ENCODE measurements at places on chromosomes 7 and 10. TPM values are rescaled to one million over a fixed set of nuclear protein-coding genes. Genes with fewer than 3 reads are reported as not detected.

GRCh38 chr7:95929710-95930280 is 157.4 kb downstream of the DYNC1I1 start:
- no peak overlapping the region for H3K4me3 ChIP-seq
- no peaks in the 10 kb centered on the region for H3K36me3 ChIP-seq
- H3K4me1 ChIP-seq: no peaks in the 10 kb centered on the region
- no peaks in the 10 kb centered on the region for H3K27me3 ChIP-seq
- H3K27ac ChIP-seq: no peak overlapping the region
- no peak for DNase-seq

DNA sequence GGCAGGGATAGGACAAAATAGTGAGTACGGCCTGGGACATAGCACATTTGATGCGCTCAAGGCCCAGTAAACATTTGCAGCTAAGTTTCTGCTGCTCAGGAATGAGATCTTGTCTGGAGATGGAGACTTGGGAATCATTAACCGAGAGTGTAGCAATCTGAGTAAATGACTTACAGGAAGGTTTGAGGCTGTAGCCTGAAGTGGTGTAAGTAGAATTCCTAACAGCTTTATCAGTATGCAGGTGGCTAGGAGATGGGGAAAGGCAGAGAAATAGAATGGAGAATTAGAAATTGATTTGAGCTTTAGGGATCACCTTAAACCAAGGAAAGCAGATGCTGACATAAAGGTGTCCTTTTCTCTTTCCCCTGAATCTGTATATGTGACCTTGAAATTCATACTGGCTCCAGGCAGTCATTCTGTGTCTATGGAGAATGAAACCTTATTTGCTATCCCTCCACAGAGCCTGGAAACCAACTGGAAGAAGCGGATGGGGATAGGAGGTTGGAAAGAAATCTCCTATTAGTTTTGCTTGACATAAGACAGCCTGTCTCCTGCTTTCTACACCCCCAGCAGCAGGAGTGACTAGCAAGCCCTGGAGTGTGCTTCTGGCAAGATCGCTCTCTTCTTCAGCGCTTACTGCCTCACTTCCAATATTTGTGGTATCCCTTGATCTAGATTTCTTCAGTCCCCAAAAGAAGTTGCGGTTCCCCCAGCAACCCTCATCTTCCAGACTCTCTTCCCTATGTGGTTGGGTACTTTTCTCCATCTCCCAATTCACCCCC is 6.4 kb upstream of the PON2 start:
- no peaks in the 10 kb centered on the region for H3K4me1 ChIP-seq
- no peak for DNase-seq
- H3K27me3 ChIP-seq: no peaks in the 10 kb centered on the region
- H3K27ac ChIP-seq: no peak overlapping the region
- no peak overlapping the region for H3K4me3 ChIP-seq

- DNase-seq: no peak
- no peak overlapping the region for H3K4me3 ChIP-seq
- H3K36me3 ChIP-seq: no peaks in the 10 kb centered on the region
- H3K4me1 ChIP-seq: no peaks in the 10 kb centered on the region
- no peaks in the 10 kb centered on the region for H3K27me3 ChIP-seq
Observed at GRCh38 chr7:83427884-83428283, 221.1 kb downstream of the SEMA3E start.

DNA sequence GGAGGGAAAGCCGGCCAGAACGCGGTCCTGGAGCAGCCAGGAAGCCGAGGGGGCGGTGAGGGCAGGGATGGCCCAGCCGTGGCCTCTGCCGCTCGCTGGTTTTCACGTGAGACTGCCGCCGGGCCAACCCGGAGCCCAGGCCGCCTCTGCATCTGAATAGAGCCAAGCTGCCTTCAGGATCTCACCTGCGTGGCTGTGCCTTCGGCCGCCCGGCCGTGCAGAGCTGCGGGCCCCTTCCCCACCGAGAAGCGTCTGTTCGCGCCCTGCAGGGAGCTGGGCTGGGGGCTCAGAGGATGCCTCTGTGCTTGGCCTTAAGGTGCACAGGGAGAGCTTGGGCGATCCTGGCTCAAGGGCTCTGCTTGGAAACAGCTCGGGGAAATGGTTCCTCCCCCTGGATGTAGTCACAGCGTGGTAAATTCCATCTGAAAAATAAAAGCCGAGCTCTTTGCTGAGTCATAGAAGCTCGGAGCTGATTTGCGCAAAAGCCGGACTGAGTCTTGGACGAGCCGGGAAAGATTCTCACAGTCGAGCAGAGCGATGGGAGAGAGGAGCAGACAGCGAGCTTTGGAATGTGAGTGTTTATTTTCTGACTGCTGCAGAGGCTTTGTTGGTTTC is at the start of gene JAKMIP3:
Gene JAKMIP3 (plus strand): TSS at position 456 of the 615 bp plus-strand sequence. CDS start 38,863 bp downstream, outside the sequence.
- DNase-seq: peak; percentile 23
- peaks cover 3% of the 10 kb centered on the region for H3K4me1 ChIP-seq
- H3K27ac ChIP-seq: no peak within 1 kb of the TSS

GRCh38 chr10:102764470-102765161 is 20.9 kb downstream of the WBP1L start:
- H3K27ac ChIP-seq: no peak overlapping the region
- H3K27me3 ChIP-seq: no peaks in the 10 kb centered on the region
- no peaks in the 10 kb centered on the region for H3K36me3 ChIP-seq

DNA sequence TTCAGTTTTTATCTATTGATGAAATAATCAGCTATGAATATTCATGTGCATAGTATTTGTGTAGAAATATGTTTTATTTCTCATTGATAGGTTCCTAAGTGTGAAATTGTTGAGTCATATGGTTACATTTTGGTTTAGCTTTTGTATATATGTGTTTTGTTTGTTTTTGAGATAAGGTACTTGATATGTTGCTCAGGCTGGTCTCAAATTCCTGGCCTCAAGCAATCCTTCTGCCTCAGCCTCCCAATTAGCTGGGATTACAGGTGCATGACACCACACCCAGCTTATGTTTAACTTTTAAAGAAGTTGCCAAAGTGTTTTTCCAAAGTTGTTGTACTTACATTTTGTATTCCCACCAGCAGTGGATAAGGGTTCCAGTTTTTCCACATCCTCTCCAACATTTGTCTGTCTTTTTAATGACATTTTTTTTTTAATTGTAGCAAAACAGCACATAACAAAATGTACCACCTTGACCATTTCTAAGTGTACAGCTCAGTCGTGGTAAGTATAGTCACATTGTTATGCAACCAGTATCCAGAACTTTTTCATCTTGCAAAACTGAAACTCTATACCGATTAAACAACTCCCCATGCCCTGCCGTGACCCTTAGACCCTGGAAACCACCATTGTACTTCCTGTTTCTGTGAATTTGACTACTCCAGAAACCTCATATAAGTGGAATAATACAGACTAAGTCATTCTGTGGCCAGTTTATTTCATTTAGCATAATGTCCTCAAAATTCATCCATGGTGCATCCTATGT is 12.6 kb upstream of the UBE2D1 start:
- H3K36me3 ChIP-seq: no peaks in the 10 kb centered on the region
- DNase-seq: peak; percentile 55
- H3K27ac ChIP-seq: peak overlapping the region; percentile 46
- H3K4me3 ChIP-seq: no peak overlapping the region

Gene FOXP2
- 5.3 TPM for total RNA-seq

GRCh38 chr7:55075464-55076021 is 56.7 kb downstream of the EGFR start:
- H3K36me3 ChIP-seq: no peaks in the 10 kb centered on the region
- peak; percentile 40 for DNase-seq
- H3K27ac ChIP-seq: no peak overlapping the region
- H3K27me3 ChIP-seq: no peaks in the 10 kb centered on the region
- no peak overlapping the region for H3K4me3 ChIP-seq
- H3K4me1 ChIP-seq: peaks cover 27% of the 10 kb centered on the region

DNA sequence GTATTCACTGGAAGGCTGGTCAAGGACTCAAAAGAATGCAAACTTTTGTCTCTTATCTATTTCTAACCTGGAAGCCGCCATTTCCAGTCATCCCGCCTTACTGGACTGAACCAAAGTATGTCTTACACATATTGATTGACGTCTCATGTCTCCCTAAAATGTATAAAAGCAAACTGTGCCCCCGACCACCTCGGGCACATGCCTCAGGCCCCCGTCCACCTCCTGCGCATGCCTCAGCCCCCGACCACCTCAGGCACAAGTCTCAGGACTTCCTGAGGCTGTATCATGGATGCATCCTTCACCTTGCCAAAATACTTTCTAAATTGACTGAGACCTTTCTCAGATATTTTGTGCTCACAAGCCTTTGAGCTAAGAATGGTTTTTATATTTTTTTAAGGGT is 148.6 kb downstream of the PTPRN2 start:
- no peaks in the 10 kb centered on the region for H3K27me3 ChIP-seq
- no peak overlapping the region for H3K27ac ChIP-seq
- no peaks in the 10 kb centered on the region for H3K4me1 ChIP-seq
- H3K36me3 ChIP-seq: no peaks in the 10 kb centered on the region

- H3K4me3 ChIP-seq: no peak overlapping the region
- no peak overlapping the region for H3K27ac ChIP-seq
- H3K27me3 ChIP-seq: no peaks in the 10 kb centered on the region
- no peaks in the 10 kb centered on the region for H3K36me3 ChIP-seq
Observed at GRCh38 chr10:12409161-12409560, 59.8 kb downstream of the CAMK1D start.

GRCh38 chr10:105952153-105952552 is 1212.4 kb downstream of the SORCS1 start:
- DNase-seq: no peak
- H3K4me3 ChIP-seq: no peak overlapping the region
- H3K36me3 ChIP-seq: no peaks in the 10 kb centered on the region
- no peaks in the 10 kb centered on the region for H3K4me1 ChIP-seq
- H3K27ac ChIP-seq: no peak overlapping the region
- H3K27me3 ChIP-seq: no peaks in the 10 kb centered on the region

Gene TSPAN33
- total RNA-seq: 3.8 TPM

Measured in colonic mucosa (tissue), 4 donors.